ENCODE measurements at places on chromosomes 7 and 10.

GRCh38 chr7:7164591-7164990 is 17.8 kb upstream of the C1GALT1 start:
- no peak for DNase-seq

- no peak for DNase-seq
These were observed 17.3 kb upstream of the INPP5A start for GRCh38 chr10:132520177-132520811.

DNA sequence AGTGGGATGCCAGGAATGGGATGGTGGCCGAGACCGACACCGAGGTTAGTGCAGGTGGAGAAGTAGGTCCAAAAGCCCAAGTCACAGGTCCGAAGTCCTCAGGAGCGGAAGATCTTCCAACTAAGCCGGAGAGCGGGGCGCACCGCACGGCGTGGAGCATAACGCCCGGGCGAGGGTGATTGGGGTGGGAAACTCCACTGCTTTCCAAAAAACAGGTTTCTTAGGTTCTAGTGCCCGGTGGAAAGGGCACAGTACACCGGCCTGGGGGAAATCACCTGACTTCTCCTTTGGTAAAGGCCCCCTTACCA is 11.4 kb upstream of the SPAG6 start:
- no peak for DNase-seq

DNA sequence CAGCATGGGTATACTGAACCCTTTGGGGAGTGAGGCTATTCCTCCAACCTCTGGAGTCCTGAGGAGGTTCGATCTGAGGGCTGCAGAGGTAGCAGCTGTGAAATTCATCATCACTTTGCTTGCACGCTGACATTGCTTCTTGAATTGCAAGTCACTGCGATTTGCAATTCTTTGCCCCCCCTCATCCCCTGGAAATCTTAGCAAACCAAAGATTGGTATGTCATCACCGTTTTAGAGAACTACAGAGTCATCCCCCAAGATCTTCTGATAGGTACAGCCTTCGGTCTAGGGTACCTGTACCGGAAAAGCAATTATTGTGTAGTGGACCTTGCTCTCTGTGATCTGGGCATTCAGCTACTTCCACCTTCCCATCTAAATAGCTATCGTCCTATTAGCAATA is 192.6 kb downstream of the KLF6 start:
- no peak for DNase-seq

DNA sequence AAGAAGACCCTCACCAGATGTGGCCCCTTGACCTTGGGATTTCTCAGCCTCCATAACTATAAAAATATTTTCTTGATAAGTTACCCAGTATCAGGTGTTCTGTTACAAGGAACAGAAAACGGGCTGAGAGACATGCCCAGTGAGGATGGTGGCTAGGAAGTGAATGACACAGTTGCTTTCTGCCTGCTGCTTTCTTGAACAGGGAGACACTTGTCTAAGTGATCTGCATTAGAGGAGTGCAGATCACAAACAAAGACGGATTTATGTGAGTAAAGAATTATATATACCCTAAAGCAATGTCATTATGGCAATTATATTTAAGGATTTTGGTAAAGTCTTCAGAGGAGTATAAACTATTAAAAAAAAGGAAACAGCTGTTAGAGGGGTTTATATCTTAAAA is 169.2 kb upstream of the AHR start:
- no peak for DNase-seq

DNA sequence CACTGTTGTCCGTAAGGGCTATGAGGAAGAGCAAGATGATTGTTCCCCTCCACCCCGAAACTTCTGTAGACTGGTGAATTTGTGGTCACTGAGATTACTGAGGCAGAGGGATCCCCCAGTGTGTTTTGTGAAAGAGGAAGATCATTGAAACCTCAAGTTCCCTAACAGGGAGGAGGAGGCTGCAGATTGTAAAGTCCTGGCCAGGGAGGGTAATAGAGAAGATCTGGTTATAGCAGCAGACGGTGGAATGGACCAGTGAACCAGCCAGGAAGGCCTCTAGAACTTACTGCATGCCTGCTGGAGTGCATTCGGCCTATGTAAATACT is 31.1 kb downstream of the LMTK2 start:
- DNase-seq: no peak

DNA sequence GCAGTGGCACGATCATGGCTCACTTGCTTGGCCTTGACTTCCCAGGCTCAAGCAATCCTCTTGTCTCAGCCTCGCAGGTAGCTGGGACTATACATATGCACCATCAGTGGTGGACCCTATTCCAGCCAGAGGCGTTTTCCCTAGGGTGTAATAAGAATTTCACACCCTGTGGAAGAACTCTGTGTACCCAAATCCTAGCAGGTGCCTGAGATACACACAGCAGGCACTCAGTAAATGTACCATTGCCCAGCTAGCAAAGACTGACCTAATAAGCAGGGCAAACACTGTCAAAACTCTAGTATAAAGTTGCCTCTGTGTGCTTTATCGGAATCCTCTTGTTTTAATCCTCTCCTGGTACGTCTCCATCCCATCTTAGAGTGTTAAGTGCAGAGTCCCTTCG is 33.7 kb upstream of the BHLHA15 start:
- no peak for DNase-seq

- DNase-seq: no peak
These were observed 11.0 kb upstream of the NDUFB2 start for GRCh38 chr7:140685407-140686087.

DNA sequence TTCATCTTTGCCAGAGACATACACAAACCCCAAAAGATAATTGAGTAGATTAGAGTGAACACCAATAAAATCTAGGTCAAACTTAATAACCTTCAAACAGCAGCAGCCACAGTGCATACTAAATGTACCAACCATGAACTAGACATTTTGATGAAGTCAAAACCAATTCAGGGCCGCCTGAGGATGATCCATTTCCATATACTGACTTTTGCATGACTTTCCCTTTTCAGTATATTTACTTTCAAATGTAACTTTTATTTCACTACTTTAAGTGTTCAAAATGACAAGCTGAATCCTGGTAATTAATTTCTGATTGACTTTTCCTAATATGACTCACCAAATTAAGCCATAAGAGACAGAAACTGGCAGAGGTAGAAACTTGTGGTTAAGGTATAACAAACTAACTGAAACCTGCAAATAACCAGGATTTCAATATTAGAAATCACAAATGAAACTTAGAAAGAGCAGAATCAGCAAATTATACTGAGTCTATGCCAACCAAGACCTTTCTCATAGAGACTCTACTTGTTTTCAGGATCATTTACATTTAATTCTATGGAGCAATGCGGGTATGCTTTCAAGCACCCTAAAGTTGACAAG is 171.9 kb upstream of the LRRN3 start:
- no peak for DNase-seq
